ENCODE measurements at places on chromosomes 16 and 17.

DNA sequence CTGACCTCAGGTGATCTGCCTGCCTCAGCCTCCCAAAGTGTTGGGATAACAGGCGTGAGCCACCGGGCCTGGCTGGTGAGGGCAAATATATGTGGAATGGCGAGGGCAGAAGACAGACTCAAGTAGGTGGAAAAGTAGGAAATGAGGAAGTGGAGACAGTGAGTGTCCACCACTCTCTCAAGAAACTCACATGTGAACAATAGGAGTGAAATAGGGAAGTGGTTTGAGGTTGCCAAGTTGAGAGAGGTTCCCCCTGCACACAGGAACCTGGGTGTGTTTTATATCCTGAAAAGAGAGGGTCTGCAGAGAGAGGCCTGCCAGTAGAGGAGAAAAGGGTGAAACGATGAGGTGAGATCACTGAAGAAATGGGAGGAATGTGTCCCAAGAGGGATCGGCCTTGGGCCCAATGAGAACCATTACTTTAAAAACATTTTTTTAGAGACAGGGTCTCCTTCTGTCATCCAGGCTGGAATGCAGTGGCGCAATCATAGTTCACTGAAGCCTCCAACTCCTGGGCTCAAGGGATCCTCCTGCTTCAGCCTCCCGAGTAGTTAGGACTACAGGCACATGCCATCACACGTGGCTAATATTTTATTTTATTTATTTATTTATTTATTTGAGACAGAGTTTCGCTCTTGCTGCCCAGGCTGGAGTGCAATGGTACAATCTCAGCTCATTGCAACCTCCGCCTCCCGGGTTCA is 17.1 kb upstream of the CORO1A start:
- DNase-seq = no peak

DNA sequence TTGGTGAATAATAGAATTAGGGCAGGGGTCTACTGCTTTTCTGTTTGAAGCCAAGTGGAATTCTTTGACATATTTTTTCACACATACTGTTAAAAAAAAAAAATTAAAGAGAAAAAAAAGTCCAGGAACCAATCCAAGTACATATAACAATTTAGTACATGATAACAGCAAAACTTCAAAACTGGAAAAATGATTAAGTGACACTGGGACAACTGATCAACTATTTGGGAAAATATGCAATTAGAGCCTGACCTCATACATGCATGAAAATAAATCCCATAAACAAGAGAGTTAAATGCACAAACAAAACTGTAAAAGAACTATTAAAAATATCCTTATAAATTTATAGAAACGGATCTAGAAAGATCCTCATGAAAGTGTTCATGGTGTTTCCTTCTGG is 27.7 kb downstream of the BRIP1 start:
- no peak for DNase-seq

DNA sequence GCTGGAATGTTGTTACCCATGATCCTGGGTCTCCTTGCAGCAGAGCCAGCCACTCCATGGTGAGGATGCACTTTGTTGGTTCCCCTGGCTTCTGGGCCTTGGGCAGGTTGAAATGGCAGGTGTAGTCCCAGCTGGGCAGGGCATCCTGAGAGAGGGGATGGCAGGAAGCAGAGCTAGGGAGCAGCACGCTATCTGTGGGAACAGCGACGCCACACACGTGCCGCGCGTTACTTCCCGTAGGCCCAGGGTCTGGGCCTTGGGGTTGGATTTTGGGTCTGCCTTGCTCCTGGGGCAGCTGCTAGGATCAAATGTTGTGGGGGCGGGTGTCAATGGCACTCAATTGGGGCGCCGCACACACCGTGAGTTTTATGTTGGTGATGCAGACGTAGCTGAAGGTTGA is 368.0 kb downstream of the CPPED1 start:
- DNase-seq = no peak

- DNase-seq = no peak
Measured at GRCh38 chr17:39818358-39819000, 45.6 kb downstream of the IKZF3 start.

GRCh38 chr17:69428252-69428980 is 13.9 kb downstream of the MAP2K6 start:
- no peak for DNase-seq

GRCh38 chr16:55889518-55889917 is 14.3 kb upstream of the CES5A start:
- DNase-seq = no peak

- no peak for DNase-seq
Measured at GRCh38 chr17:40980596-40980995, 3.5 kb downstream of the KRT40 start.

GRCh38 chr17:21275047-21275578 is 9.4 kb upstream of the MAP2K3 start:
- DNase-seq = no peak

GRCh38 chr17:79444198-79444597 is 166.7 kb downstream of the RBFOX3 start:
- DNase-seq = no peak

GRCh38 chr17:51873302-51873701 is 285.2 kb downstream of the CA10 start:
- DNase-seq = no peak

DNA sequence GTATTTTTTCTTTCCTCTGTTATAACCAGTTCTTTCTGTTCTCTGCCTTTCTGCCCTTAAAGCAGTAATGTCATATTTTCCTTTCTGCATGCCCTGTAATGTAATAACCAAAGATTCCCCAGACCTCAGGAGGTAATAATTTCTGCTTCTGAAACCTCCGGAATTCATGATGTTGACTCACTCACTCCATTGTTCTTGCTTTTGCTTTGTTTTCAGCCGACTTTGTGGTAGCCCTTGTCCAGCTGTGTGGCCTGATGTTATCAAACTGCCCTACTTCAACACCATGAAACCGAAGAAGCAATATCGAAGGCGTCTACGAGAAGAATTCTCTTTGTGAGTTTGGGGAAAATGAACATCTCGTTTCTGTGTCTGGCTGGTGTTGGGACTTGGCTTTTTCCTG is 55.9 kb downstream of the CDK12 start:
- DNase-seq = no peak

DNA sequence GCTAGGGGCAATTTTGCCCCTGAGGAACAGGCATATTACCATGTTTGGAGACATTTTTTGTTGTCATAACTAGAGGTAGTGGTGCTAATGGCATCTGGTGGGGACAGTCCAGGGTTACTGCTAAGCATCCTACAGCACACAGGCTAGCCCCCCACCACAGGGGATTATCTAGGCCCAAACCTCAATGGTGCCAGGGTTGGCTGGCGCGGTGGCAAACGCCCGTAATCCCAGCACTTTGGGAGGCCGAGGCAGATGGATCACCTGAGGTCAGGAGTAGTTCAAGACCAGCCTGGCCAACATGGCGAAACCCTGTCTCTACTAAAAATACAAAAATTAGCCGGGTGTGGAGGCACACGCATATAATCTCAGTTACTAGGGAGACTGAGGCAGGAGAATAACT is 15.2 kb downstream of the C1QTNF1 start:
- DNase-seq = no peak

DNA sequence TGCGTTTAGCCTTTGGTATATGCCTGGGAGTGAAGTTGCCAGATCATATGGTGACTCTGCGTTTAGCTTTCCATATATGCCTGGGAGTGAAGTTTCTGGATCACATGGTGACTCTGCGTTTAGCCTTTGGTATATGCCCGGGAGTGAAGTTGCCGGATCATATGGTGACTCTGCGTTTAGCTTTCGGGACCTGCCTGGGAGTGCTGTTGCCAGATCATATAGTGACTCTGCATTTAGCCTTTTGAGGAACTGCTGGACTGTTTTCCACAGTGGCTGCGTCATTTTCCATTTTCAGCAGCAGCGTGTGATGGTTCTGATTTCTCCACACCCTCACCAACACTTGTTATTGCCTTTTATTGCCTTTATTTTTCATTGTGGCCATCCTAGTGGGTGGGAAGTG is 73.0 kb downstream of the OR1D5 start:
- no peak for DNase-seq

- no peak for DNase-seq
Measured at GRCh38 chr17:12691173-12691572, 25.5 kb downstream of the MYOCD start.

DNA sequence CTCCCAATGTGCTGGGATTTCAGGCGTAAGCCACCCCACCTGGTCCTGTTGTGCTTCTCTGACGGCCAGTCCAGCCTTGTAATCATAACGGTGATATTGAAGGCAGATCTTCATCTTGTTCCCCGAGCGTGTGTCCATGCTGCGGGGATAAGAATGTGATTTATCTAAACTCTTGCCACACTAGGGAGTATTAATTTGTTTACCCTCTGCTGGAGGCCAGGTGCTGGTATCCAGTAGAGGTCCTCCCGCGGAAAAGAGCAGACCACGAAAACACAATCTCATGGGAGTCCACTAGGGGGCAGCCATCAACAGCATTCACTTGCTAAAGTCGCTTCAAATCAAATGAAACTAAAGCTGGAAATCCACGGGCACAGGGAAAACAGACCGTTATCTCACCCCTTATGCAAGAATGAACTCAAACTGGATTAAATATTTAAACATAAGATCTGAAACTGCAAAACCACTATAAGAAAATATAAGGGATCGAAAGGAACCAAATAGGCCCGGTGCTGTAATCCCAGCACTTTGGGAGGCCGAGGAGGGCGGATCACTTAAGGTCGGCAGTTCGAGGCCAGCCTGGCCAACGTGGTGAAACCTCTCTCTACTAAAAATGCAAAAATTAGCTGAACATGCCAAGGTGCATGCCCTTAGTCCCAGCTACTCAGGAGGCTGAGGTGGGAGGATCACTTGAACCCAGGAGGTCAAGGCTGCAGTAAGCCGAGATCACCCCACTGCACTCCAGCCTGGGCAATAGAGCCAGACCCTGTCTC is 22.3 kb upstream of the RBBP6 start:
- DNase-seq = peak; percentile 85

DNA sequence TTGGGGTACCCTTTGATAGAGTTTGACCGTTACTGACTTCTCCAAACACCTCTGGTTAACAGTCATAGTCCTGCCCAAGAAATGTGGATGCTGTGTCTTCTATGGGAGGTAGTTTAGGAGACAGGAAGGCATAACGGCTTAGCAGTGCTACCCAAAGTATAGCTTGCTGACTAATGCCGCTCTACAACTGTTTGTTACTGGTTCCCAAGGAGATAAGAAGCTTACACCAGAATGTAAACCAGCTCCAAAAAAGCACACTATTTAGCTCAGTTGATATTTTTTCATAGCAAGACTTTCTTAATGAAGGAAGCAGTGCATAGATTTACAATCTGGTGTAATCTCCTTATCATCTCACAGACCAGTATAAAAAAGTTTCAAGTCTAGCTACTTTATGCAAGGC is 95.7 kb downstream of the HS3ST3B1 start:
- no peak for DNase-seq

GRCh38 chr16:49455181-49455990 is 81.8 kb downstream of the C16orf78 start:
- DNase-seq = no peak

GRCh38 chr17:15267996-15268395 is 2.9 kb upstream of the PMP22 start:
- DNase-seq = no peak

- DNase-seq = no peak
Measured at GRCh38 chr17:28460901-28461300, 12.5 kb upstream of the SLC13A2 start.

DNA sequence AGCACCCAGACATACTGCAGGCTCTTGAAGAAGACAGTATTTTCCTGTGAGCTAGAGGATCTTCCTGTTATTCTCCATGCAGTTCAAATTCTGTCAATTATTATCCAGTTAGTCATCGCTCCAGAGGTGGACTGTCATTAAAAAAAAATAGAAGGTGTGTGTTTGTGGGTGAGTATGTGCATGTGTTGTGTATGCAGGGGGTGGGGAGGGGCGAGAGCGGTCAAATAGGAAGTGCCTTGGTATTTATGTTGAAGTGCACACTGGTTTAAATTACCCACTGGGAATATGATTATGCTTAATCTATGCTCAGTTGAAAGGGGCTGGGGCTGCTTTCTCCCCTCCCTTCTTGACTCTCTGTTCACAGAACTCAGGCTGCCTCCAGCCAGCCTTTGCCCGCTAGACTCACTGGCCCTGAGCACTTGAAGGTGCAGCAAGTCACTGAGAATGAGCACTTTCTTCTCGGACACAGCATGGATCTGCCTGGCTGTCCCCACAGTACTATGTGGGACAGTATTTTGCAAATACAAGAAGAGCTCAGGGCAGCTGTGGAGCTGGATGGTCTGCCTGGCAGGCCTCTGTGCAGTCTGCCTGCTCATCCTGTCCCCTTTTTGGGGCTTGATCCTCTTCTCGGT is at the start of gene HSD17B2:
TSS of gene HSD17B2 (plus strand) at position 273 of the 632 bp plus-strand sequence. CDS start at position 445, 172 bp downstream.
- no peak for DNase-seq

DNA sequence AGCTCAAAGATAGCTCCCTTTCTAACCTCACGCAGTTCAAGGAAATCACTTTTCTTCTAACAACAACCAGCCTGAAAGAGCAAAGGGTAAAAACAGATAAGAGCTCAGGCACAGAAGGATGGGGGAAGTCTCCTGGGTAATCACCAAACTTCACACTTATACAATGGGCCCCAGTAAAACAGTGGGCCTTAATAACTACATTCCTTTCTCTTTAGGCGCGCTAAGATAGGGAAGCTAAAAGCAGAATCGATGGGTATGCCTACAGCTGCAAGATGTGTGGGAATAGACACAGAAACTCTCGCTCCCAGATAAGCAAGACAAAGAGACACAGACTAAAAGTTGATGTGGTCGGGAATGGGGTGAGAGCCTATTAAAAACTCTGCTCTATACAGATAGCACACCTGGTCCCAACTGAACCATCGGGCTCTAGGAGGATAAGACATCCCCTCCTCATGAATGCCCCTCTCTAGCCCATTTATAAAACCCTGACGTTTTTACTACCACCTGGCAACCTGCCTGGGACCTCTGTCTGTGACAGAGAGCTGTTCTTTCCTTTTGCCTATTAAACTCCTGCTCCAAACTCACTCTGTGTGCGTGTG is 826 bp downstream of the LYZL6 start:
- DNase-seq = no peak

GRCh38 chr17:75823257-75824041 is 20.8 kb downstream of the UNC13D start:
- no peak for DNase-seq

DNA sequence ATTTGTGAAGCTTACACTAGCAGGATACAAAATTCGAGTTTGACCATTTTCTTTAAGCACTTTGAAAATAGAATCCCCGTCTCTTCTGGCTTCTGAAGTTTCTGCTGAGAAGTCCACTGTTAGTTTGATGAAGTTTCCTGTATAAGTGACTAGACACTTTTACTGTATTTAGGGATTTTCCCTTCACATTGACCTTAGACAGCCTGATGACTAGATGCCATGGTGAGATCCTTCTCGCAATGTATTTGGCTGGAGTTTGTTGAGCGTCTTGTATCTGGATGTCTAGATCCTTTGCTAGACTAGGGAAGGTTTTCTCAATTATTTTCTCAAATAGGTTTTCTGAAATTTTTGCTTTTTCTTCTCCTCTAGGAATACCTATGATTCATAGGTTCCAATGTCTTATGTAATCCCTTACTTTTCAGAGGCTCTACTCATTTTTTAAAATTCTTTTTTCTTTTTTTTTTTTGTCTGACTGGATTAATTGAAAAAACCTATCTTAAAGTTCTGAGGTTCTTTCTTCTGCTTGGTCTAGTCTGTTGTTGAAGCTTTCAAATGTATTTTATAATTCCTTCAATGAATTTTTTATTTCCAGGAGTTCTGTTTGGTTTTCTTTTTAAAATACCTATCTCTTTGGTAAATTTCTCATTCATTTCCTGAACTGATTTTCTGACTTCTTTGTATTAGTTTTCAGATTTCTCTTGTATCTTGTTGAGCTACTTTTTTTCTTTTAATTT is 63.7 kb upstream of the ABCC11 start:
- DNase-seq = no peak
